ENCODE measurements at places on chromosomes 2 and 18.

DNA sequence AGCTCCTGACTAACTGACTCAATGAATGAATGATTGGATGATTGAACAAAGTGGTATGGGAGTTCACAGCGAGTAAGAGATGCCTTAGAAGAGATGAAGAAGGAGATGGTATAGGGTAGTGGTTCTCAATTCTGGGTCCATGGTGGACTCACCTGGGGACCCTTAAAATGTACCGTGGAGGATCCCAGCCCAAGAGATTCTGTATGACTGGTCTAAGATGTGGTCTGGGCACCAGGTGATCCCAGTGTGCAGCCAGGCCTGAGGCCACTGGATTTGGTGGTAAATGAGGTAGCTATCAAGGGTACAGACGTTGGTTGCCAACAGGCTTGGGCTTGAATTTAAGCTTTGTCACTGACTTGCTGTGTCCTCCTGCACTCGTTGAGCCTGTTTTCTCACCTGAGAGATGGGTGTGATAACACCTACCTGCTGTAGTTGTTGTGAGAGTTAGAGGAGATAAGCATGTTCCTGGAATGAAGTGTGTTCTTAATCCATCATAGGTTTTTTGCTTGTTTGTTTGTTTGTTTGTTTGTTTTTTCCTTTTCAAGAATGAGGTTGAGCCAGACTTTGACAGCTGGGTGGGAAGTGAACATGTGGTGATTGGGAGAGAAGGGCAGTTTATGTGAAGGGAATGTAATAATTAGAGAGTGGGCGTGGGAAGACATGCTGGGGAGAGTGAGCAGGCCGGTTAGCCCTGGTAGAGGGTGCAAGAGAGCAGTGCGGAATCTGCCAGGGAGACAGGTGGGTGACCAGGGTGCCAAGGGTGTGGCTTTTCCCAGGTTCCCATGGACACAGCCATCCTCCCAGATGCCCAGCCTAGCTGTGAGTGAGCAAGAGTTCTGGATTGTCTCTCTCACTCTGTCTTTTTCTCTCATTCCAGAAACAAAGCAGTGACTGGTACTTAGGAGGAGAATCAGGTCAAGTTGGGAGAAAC lies 31.4 kb upstream of the IL1B start:
- no peak for DNase-seq

- DNase-seq = no peak
Observed at GRCh38 chr18:39724652-39725051, 2159.1 kb upstream of the CELF4 start.

GRCh38 chr2:189528617-189529016 lies 52.0 kb downstream of the SLC40A1 start:
- no peak for DNase-seq

- no peak for DNase-seq
Observed at GRCh38 chr2:180715044-180715443, 265.4 kb upstream of the UBE2E3 start.

DNA sequence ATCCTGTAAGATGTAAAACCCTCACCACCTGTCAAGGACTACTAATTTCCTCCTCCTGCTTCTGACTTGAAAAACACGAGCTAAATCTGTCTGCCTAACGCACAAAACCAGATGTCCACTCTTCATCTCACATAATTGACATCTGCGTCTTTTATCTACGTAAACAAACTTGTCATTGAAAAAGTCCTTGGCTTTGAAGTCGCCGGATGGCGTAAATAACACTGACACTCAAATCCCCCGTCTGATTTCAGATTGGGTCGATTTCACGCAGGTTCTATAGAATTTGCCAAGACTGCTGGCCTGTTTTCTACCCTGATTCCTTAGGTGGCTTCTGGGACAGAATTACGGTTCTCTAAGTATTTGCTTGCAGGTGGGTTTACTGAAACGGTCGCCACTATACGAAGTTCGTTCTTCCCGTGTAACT lies 539 bp upstream of the MOB4 start:
- no peak for DNase-seq

GRCh38 chr2:230956827-230957755 lies 32.0 kb upstream of the GPR55 start:
- DNase-seq = no peak

DNA sequence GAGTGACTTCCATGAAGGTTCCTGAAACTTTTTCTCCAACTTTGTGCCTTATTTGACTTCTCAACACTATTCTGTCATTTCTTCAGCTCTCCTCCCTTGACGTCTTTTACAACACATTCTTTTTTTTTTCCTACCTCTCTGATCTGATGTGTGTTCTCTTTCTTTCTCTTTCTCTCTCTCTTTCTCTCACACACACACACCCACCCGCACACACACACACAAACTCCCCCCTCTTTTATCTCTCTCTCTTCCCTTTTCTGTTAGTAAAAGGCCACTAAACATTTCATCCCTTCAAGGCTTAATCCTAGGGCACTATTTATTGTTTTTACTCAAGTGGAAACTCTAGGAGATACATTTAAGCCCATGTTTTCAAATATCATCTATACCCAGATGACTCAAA lies 107.8 kb upstream of the CNTNAP5 start:
- no peak for DNase-seq

GRCh38 chr2:191666226-191666625 lies 11.7 kb upstream of the NABP1 start:
- DNase-seq = no peak

- DNase-seq = no peak
Observed at GRCh38 chr2:135023886-135024485, 23.3 kb downstream of the MAP3K19 start.

- DNase-seq = no peak
Observed at GRCh38 chr2:161420406-161421074, 4.4 kb downstream of the TBR1 start.

GRCh38 chr2:29001806-29002205 lies 20.7 kb downstream of the TOGARAM2 start:
- DNase-seq = no peak

- no peak for DNase-seq
Observed at GRCh38 chr2:200288670-200289429, 17.6 kb upstream of the SPATS2L start.

GRCh38 chr2:227510620-227510958 lies 38.6 kb downstream of the AGFG1 start:
- DNase-seq = no peak

DNA sequence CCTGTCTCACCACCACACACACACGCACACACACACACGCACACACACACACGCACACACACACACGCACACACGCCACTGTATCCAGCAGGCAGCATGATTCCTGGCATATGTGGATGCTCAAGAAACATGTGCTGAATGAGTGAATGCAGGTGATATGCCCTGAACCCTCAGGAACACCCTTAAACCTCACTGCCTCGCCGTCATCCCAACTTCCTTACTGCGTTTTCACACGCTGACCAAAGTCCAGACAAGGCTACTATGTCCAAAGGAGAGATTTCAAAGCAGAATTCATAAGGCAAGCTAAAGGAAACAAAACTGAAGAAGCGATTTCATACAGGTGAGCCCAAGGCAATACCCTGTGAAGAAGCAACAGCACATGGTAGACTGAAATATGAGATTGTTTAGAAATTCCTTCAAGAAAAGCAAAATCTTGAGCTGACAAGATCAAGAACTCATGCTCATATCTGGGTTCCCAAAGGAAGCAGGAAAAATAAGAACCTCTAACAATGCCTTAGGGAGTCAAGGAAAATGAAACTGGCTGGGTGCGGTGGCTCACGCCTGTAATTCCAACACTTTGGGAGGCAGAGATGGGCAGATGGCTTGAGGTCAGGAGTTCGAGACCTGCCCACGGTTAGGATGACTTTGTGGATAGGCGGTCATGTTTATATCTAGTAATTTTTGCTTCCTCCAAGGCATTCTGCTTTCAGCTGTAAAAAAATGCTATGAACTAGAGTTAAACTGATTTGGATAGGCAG lies 69.1 kb downstream of the TNFRSF11A start:
- DNase-seq = no peak

DNA sequence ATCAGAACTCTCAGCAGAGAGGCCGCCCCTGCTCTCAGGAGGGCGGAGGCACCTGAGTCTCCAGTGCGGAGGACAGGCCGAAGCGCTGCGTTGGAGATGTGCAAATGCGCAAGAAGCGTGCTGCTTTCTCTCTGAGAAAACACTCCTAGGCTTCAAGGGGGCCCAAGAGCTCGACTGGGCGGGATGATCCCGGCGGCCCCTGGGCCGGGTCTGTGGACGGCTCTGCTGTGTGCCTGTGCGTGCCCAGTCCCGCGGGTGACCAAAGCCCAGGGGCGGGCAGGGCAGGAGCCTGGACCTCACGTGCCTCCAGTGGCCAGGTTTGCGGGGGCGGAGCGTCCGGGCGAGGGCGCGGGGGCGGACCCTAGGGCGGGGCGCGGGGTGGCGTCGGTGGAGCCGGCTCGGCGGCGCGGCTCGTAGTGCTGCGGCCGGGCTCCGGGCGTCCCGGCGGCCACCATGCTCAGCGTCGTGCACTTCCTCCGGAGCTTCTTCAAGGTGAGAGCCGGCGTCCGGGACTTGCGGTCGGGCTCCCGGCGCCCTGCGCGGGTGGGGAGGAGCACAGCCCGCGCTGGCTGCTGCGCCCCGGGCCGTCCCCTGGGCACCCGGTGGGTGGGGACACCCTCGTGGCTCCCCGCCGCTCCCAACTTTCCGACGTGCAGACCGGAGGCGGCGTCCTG lies at the start of gene ARHGEF4:
ARHGEF4 (plus strand) TSS at position 414 of the 674 bp plus-strand sequence; CDS start at position 454, 40 bp downstream.
- no peak for DNase-seq

GRCh38 chr2:88184762-88185161 lies 14.6 kb downstream of the THNSL2 start:
- no peak for DNase-seq

- DNase-seq = no peak
Observed at GRCh38 chr2:176582990-176583481, 313.8 kb downstream of the MTX2 start.

- no peak for DNase-seq
Observed at GRCh38 chr2:212902421-212902820, 249.0 kb downstream of the IKZF2 start.

DNA sequence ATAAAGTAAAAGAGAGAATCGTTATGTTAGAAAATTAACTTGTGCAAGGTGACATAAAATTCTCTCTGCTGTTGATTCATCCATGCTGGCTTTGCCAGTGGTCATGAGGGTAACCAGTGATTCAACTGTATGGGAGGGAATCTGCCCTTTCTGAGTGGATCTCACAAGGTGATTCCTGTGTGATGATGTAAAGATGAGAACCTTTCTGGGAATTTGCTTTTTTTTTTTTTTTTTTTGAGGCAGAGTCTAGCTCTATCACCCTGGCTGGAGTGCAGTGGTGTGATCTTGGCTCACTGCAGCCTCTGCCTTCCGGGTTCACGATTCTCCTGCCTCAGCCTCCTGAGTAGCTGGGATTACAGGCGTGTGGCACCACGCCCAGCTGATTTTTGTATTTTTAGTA lies 23.3 kb downstream of the RAB31 start:
- DNase-seq = no peak

- no peak for DNase-seq
Observed at GRCh38 chr18:46588971-46589660, 67.9 kb downstream of the LOXHD1 start.

DNA sequence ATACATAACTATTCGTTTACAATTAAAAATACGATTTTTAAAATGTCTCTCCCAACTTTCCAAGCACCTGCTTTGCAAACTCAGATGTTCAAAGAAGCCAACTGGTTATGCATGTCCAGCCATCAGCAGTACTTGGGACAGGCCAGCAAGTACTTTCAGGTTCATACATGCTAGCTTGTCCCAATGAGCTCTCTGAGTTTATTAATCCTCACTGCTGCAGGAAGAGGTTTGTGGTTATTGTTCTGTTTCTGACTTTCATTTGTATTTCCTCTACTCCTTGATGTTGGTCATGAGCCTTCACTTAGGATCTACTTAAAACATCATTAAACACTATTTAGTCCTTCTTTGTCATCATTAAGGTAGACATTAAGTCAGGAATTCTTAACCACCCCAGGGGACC lies 374.1 kb downstream of the LRATD1 start:
- DNase-seq = no peak

DNA sequence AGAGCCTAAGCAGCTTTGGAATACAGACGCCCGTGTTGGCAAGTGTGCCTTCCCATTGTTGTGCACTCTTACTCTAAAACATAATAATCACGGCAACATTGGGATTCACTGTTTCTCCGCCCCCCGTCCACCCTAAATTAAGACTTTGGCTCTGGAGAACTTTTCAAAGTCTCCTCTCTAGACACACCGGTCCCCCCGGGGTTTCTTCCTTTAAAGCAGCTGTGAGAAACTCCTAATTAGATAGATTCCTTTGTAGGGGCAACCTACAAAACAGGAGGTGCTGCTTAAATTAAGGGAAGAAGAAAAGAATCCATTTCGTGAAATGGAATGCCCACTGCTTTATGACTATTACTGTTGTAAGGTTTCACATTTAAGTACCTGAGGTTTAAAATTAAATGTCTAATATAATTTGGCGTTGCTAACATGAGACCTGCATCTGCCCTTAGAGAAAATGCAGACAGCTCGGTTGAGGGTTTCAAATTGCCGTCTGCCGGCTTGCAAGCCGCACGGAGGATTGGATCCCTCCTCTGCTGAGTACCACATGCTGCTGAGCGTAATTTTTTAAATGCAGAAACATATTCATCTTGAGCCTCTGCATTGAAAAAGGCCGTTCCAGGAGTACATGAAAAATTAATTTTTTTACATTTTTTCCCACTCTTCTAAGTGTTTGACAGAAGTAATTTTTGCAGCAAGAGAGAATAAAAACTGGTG lies 233.3 kb downstream of the GBX2 start:
- DNase-seq = no peak

GRCh38 chr2:55141572-55142413 lies 90.3 kb downstream of the CLHC1 start:
- no peak for DNase-seq

DNA sequence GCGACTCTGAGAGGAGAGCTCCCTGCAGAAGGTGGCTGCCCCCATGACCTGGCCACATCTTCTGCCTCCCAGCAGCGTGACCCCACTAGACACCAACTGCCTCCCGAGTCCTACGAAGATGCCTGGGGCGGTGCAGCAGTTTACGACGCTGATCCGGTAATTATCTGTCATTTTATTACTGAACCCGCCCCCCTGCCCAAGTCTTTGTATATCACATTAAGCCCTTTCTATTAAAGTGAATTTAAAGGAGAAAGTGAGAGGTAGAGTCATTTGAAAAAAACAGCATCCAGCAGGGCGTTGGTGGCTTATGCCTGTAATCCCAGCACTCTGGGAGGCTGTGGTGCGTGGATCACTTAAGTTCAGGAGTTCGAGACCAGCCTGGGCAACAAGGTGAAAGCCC lies 33.4 kb downstream of the ABCG8 start:
- DNase-seq = no peak

DNA sequence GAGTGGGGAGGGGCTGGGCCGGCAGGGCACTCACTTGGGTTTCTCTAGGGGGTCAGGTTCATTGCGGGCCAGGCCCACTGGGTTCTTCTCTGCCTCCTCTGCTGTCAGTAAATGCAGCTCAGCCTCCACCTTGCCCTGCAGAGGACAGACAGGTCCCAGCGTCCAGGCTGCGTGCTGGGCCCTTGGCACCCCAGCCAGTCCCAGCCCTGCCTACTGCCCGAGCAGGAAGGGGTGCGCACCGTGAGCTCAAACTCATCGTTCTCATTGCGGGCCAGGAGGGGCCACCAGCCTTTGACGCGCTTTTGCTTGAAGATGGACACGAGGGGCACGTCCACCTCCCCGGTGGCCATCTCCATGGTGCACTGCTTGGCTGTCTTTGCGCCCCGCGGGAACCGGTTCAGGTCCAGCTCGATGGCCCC lies 17.3 kb downstream of the OTOF start:
- no peak for DNase-seq

All from NCI-H187 treated with DMSO at 0.1 percent for 48 hours (cell line).